ENCODE measurements at places on chromosomes 1 and 21.

DNA sequence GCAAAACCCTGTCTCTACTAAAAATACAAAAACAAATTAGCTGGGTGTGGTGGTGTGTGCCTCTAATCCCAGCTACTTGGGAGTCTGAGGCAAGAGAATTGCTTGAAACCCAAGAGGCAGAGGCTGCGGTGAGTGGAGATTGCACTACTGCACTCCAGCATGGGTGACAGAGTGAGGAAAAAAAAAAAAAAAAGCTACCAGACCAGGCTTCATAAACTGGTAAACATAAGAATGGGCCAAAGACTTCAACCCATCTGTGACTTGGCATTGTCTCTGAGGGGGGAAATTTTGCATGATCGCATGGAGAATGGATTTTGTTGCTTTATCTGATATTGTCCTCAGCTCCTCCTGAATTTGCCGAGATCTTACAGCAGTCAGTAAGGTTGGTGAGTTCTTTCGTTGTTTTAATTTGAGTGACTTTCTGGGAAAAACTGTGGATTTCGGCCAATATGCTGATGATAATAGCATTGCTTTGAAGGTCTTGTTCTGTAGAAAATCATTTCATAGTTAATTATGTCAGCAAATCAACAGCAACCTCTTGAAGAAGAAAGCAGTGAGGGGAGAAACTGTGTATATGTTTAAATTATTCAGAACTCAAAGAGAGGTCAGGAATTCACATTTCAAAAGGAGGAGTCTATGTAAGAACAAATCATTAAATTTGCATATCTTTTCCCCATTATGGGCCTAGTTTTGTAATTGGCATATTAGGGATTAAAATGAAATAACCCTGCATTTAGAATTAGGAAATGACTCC, 13.1 kb downstream of the FGGY start:
- DNase-seq, result no peak

DNA sequence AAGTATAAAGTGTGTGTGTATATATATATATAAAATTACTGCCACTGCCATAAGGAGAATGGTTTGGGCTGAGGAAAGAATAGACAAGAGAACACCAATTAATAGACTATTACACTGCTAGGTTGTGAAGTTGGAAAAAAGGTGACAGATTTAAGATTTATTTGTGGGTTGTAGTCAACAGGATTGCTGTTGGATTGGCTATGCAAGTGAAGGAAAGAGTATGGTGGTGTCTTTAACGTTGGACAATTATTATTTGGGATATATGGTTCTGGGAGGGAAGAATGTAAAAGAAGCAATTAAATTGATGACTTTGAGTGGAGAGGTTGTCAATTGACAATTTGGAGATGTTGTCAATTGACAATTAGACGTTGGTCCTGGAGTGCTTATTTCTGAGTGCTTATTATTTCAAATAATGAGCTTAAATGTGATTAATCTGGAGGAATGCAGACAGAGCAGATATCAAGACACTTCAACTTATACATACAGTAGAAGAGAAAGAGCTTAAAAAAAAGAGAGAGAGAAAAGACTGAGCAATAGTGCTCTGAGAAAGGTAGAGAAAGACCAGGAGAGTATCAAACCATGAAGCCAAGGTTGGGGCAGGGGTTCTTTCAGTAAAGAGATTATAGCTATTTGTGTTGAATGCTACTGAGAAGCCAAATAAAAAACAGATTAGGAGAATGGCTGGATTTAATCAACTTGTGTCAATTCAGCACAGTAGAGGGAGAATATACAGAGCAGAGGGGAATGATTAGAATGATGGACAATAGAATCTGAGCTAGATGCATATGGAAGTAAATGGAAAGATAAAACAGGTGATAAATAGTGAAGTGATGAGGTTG, 9.7 kb downstream of the PTGS2 start:
- DNase-seq, result no peak

- DNase-seq, result peak; percentile 57
Observed at GRCh38 chr1:175757381-175758015, 14.1 kb upstream of the TNR start.

GRCh38 chr1:157732755-157733154, 32.2 kb upstream of the FCRL3 start:
- no peak for DNase-seq

- DNase-seq, result no peak
Observed at GRCh38 chr1:56215771-56216170, 363.6 kb downstream of the PLPP3 start.

DNA sequence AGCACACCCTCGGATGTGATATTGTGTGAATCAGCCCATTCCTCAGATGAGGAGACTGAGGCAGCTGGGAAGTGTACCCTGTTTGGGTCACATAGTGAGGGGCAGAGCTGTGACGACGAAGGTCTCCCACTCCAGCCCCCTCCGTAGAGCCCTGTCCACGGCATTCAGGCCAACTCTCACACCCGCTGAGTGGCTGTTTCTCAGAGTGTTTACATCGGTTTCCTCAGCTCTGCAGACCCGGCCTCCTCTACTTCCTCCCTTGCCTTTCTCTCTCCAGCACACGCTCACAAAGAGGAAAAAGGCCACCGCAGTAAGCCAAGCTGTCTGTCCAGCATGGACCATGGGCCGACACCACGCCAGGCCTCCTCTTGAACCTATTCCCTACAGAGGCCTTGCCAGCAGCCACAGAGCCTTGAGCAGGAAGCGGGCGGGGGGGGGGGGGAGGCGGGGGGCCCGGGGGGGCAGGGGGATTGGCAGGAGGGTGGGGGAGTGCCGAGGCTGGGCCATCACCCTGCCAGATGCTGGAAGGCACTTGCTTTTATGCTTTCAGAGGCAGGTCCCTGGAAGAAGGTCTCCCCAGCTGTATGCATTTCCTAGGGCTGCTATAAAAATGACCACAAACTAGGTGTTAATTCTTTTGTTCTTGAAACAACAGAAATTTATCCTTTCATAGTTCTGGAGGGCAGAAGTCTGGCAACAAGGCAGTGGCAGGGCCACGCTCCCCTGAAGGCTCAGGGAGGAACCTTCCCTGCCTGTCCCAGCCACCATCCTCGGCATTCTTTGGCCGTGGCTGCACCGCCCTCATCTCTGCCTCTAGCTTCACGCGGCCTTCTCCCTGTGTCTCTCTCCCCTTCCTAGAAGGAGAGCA, 178.4 kb downstream of the PSMG1 start:
- DNase-seq, result no peak

DNA sequence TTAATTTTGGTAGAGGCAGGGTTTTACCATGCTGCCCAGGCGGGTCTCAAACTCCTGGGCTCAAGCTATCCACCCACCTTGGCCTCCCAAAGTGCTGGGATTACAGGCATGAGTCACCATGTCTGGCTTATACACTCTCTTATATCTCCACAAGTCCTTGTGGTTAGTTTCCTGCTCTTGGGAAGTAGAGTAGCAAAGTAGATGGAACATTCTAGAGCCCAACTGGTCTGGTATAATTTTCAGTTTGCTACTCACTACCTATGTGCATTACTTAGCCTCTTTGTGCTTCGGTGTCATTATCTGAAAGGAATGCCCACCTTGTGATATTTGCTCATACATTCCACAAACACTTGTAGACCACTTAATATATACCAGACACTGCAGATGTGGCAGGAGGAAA, 96.6 kb upstream of the IPO9 start:
- no peak for DNase-seq

GRCh38 chr1:179124873-179125272, 43.0 kb downstream of the TOR3A start:
- DNase-seq, result no peak

- no peak for DNase-seq
Observed at GRCh38 chr1:159088050-159088449, 11.5 kb upstream of the AIM2 start.

DNA sequence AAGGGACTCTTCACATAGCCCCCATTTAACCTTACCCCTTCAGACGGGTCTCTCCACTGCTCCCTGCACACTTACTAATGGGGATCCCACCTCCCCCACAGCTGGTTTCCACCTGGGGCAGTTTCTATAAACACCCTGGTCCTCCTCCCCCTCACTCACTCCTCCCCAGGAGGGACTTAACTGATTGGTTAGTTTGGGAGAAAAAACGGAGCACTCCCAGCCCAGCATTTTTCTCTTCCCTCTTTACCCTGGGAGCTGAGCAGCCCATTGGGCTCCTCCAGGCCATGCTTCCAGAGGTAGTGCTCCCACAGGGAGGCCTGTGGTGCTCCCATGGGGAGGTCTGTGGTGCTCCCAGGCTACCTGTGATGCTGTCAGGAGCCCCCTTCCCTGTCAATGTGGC, 93.7 kb downstream of the MIS18A start:
- no peak for DNase-seq

- peak; percentile 65 for DNase-seq
Observed at GRCh38 chr1:44714944-44715571, 15.9 kb downstream of the RNU5D-1 start.

DNA sequence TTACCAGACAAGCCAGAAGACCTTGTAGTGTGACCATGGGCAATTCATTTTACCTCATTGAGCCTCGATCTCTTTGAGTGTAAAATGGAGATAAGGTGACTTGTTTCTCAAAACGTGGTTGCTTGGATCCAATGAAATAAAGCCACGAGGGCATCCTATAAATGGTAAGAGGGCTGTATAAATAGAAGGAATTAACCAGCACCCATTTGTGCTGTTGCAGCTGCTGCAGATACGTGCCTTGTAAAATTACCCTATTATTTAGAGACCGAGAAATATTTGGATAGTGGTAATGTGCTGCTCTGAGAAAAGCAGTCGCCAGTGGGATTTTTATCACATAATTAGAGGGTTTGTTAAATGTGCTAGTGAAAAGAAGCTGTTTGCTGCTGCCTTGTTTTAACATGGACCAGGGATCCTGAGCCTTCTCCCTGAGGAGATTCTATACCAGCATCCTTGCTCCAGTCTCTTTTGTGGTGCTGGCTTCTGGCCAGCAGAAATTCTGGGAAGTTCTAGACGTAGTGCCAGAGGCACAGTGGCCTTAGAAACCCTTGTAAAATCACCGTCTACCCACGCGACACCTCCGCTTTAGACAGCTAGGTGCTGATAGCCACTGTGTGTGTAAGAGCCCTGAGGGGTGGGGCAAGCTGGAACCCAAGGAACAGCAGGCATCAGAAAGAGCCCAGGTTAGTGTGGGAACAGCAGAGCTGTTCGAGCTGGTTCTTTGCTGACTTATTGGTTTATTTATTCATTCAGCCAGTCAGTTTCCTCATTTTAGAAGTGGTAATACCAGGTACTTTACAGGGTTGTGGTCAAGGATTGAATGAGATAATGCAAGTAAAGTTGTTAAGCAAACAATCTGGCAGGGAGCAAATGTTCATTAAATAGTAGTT, 137.5 kb downstream of the NOS1AP start:
- DNase-seq, result no peak

GRCh38 chr1:212628046-212628445, 19.5 kb downstream of the ATF3 start:
- DNase-seq, result no peak

All from GM12892 (cell line).